Left renal pelvis (tissue), 4 donors: ENCODE measurements at places on chromosomes 4 and X. TPM values are rescaled to one million over a fixed set of nuclear protein-coding genes. Genes with fewer than 3 reads are reported as not detected.
A peak's percentile ranks its signal among the peaks of the same experiment; 100 is the strongest.

ACOX3 gene
- polyA plus RNA-seq, result 13.5 TPM

GATA1 gene
- 0.26 TPM for polyA plus RNA-seq

TSPAN6 gene
- 183 TPM for polyA plus RNA-seq

XAGE1B gene
- not detected for polyA plus RNA-seq

ZDHHC15 gene
- 6.4 TPM for polyA plus RNA-seq

HTRA3 gene
- polyA plus RNA-seq, result 52.8 TPM

RTL5 gene
- 25.8 TPM for polyA plus RNA-seq

GNRHR gene
- 0.31 TPM for polyA plus RNA-seq

TEX13D gene
- polyA plus RNA-seq, result not detected

INTU gene
- polyA plus RNA-seq, result 23.5 TPM

SMIM10L2A gene
- polyA plus RNA-seq, result 10.3 TPM

DUSP21 gene
- polyA plus RNA-seq, result not detected

ATG4A gene
- 11.2 TPM for polyA plus RNA-seq

MMRN1 gene
- polyA plus RNA-seq, result 3.5 TPM

CNGA1 gene
- 3.9 TPM for polyA plus RNA-seq

PAGE5 gene
- polyA plus RNA-seq, result not detected

DNA sequence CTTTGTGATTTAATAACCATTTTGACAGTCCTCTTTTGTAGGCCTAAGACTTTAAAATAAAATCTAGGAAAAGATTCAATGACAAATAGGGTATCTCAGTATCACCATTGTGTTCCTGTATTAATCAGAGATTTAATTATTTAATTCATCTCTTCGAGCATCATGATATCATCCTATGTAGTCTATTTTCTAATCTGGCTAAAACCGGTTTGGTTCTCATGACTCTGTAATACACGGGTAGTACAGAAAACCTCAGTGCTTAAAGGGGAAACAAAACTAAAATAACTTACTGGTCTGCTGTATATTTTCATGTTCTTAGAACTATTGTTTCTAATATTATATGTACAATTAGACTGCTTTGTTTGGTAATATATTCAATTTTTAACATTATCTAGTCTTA is 23.7 kb upstream of the FBXW7 start:
- no peak for DNase-seq

DNA sequence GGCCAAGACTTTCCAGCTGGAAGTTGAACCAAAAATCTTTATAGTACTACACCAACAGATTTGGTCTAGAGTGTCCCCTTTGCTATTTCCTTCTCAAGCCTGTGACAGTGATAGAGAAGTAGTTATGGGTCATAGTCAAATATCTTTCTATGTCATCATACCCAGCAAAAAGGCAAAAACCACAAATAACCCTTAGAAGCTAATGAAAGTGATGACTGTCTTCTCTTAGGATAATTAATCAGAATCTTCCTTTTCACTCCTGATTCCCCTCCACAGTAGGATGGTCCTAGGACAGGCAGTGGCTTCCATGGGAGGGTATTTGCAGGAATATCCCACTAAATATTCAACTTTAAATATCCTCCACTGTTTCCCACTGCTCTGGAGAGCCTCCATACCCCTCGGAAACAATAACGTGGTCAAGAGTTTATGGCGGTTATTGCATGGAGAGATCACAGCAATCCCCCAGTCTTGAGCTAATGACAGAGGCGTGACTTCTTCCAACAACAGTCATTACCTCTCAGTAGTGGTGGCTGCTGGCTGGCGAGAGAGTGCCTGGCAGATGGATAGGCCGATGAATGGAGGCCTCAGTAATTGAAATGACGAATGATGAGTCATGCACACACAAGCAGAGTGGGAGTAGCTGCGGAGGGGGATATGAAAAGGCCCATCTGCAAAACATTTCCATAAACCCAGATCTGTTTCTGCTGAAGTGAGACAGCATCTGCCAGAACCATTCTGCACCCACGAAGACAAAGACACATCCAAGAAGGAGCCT is 154.9 kb downstream of the STK32B start:
- no peak for DNase-seq

DNA sequence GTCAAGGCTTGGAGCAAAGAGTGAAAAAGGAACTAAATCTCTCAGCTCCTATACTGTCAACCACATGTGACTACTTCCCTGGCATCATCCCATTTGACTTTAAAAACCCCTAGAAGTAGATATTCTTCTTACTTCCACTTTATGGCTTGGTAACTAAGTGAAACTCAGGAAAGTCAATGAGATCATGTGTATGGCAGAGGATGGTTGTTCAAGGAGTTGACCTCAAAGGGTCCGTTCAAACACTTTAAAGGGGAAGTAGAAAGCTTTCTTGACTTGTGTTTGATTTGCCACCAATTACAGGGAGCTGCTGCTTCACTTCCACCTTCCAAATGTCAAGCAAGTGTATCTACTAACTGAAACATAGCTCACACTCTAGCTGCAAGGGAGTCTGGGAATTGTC is 187.2 kb downstream of the RAB28 start:
- no peak for DNase-seq

- DNase-seq, result peak; percentile 55
These were observed 702 bp upstream of the CDKN2AIP start for GRCh38 chr4:183443655-183444213.

GRCh38 chr4:151246742-151247141 is 30.2 kb upstream of the PRSS48 start:
- no peak for DNase-seq

DNA sequence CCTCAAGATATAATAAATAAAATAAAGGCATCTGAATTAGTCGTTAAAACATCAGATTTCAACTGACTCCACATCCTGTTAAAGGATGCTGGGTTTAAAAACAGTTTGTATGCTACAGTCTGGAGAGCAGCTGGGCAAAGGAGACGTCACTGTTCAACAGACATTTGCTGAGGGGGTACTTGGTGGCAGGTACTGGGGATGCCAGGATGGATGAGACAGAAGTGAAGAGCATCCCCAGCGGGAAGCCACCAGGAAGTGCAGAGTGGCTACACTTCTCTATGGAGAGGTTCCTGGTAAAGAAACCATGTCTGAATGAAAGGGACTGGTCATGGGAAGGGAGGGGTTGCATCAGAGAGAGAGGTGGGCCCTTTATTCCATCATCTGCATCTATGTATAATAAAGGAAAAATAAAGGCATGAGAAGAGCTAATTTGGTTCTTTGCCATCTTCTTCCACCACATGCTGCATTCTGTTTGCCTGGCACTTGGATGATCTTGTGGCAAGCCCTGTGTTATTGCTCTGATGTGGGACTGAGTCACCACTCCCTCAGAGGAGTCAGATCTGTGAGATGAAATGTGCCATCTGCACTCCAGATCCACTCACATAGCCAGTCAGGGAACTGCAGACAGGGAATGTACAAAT is 145.0 kb downstream of the SOWAHB start:
- no peak for DNase-seq

GRCh38 chrX:2504706-2505332 is 4.0 kb upstream of the DHRSX start:
- no peak for DNase-seq

DNA sequence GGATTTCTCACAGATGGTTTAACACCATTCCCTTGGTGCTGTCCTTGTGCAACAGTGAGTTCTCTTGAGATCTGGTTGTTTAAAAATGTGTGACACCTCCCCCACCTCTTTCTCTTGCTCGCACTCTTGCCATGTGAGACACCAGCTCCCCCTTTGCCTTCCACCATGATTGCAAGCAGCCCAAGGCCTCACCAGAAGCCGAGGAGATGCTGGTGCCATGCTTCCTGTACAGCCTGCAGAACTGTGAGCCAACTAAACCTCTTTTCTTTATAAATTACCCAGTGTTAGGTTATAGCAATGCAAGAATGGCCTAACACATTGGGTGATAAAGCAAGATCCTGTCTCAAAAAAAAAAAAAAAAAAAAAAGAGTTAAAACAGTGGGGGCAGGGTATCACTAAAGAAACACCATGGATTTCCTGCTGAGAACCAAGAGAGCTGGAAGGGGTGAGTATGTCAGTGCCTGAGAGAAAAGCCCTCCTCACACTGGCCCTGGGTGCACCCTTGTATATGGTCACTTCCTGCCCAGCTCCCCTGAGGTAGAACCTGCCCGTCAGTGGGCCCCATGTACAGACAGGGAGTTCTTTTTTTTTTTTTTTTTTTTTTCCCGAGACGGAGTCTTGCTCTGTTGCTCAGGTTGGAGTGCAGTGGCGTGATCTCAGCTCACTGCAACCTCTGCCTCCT is 46.4 kb downstream of the APOO start:
- no peak for DNase-seq

GRCh38 chr4:106366026-106366425 is 2.6 kb downstream of the GIMD1 start:
- DNase-seq, result no peak

GRCh38 chr4:147633113-147633512 is 15.9 kb downstream of the TMEM184C start:
- DNase-seq, result no peak

- DNase-seq, result no peak
These were observed 126.4 kb downstream of the HMX1 start for GRCh38 chr4:8745005-8745790.

- DNase-seq, result no peak
These were observed 93.9 kb upstream of the C1QTNF7 start for GRCh38 chr4:15333692-15334633.

- DNase-seq, result no peak
These were observed 3.8 kb upstream of the RPS6KA3 start for GRCh38 chrX:20270562-20270890.

DNA sequence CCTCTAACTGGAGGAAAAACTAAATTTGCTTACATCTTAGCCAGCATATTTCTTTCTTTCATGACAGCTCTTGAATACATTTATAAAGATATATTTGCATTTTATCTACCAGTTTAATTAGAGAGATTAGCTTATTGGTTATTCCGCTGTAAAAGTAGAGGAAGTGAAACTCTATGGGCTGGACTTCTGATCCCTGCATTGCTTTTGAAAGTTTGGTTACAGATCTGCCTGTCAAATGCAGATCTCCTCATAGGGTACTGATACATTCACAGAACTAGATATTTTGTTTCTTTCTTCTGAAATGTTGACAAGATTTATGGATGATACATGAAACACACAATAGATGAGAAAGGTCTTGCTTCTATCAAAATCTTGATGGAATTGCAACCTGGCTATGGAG is 581.4 kb upstream of the AADAT start:
- DNase-seq, result no peak

DNA sequence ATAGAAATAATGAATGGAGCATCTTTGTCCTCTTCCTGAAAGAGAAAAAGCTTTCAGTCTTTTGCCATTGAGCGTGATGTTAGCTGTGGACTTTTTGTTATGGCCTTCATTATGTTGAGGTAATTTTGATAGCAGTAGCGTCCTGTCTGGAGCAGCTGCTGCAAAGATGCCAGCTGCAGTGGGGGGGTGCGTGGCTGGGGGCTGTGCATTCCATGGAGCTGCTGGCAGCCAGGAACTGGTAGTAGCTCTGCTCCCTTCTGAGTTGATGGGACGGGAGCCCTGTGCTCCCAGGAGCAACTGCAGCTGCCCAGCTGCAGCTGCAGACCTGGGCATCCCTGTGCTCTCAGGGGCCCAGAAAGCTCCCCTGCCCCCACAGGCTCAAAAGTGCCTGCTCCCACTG is 50.4 kb downstream of the CCDC160 start:
- DNase-seq, result no peak

DNA sequence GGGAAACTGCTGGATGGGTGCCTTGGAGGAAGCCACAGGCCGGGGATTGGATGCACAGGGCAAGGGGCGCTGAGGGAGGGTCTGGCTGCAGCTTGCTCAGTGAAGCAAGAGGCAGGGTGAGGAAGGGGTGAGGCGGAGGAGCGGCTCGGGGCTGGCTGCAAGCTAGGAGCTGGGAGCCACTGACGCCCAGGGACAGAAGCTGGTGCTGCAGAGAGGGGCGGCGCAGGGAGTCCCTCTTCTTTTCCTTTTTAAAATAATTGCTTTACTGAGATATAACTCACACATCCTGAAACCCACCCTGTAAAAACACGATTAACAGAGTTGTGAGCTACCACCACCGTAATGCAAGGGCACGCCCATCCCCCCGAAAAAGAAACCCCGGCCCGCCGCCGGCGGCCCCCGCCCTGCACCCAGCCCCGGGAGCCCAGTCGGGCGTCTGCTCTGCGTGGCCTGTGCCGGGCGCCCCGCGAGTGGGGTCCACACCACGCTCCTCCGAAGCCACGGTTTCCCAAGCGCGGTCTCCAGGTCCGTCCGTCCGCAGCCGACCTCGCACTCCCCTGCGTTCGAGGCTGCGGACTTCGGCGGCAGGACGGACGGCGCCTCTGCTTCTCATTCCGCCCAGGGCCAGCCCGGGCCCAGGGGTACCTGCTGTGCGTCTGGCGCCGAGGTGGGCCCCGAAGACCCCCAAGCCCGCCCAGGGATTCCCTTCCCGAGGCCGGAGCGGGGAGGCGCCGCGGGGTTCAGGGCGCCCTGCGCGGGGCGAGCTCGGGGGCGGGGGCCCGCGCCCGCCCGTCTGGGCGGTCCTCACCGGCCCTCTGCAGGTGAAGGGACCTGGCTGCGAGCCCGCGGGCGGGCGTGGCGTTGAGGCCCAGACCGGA is 866 bp upstream of the UVSSA start:
- peak; percentile 59 for DNase-seq

GRCh38 chr4:117400039-117400835 is 314.9 kb upstream of the TRAM1L1 start:
- DNase-seq, result no peak

DNA sequence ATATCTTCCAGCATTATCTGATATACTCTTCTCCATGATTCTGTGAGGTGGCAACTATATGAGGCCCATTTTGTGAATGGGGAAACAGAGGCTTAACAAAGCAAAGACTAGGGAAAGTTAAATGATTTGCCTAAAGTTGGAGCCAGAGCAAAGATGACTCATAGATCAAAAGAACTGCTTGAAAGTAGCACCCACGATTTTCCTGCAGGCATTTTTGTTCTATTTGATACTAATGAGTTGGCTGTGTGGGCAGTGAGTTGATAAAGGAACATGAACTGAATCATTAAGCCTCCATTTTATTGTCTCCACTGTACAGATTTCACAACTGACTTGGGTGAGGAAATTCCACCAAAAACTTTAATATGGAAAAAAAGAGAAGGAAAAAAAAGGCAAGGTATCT is 138.9 kb upstream of the IGFBP7 start:
- DNase-seq, result no peak

- DNase-seq, result no peak
These were observed 28.1 kb downstream of the MAN2B2 start for GRCh38 chr4:6603128-6603527.

DNA sequence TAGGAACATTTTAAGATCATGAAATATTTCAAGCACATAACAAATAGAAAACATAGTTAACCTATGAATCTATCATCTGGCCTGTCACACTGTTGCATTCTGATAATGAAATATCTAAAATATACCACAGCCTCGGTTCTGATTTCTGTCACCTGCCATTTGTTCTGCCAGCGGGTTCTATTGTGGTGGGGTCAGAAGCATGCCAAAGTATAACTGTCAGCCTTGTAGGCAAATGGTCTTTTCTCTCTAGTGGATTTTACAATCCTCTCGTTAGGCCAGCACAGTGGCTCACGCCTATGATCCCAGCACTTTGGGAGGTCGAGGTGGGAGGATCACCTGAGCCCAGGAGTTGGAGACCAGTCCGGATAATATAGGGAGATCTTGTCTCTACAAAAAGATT is 47.9 kb downstream of the HTRA3 start:
- DNase-seq, result no peak

DNA sequence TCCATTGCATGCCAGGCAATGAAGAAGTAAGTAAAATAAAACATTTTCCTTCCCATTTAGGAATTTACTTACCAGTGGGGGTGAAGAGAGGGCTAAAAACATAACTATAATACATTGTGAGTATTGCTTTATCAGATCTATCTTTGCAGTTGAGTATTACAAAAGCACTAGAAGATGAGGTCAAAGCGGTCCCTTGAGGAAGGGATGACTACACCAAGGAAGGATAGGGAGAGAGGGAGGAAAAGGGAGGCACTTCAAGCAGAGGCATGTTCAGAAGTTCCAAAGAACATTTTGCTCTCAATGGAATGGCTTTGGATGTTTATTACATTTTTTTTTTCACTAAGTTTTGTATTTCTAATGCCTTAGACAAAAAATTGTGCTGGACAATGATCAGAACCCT is 127.8 kb downstream of the TET2 start:
- no peak for DNase-seq
